Activated CD4-positive, CD25-positive, alpha-beta regulatory T cell (primary cell): ENCODE measurements at places on chromosomes 5 and 9.

DNA sequence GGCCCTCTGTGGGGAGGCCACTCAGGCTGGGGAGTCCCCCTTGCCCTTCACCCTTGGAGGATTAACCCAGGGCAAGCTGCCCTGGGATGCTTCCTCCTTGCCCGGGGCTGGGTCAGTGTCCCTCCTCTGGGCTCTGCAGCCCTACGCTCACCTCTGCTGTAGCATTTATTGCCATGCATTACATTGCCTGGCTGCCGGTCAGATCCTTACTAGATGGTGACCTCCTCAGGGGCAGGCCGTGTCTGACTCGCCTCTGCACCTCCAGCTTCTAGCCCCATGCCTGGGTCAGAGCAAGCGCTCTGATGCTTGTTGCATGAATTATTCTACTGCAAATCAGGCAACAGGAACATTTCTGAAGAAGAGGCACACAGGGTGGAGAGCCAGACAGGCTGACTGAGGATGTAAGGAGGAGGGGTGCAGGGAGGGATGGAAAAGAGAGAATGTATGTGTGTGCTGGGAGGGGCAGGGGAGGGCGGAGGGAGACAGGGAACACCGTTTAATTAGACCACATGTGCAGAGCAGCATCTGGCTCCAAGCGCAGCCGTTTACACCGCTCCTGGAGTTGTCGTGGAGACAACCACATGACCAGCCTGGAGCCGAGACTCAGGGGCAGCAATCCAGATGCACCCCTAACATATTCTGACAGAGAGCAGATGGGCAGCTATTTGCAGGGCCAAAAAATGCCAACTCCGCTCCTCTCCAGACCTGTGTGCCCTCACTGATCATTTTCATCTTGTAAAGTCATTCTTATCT is 117.0 kb downstream of the CRB2 start:
- no peak for DNase-seq

DNA sequence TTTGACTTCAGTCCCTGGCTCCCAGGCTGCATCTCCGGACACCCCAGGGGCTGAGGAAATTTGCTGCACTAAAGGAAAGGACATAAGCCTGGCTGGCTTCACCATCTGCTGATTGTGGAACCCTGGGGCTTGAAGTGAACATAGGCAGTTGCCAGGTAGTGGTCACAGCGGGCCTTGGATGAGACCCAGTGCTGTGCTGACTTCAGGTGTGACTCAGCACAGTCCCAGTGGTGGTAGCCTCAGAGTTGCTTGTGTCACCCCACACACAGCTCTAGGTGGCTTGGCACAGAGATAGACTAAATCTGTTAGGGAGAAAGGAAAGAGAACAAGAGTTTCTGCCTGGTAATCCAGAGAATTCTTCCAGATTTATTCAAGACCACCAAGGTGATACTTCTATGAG is 36.1 kb upstream of the RUSC2 start:
- DNase-seq: no peak

- no peak for DNase-seq
These were observed 69.4 kb downstream of the KLHL3 start for GRCh38 chr5:137666461-137666850.

- DNase-seq: no peak
These were observed 134.7 kb upstream of the PTPN3 start for GRCh38 chr9:109632817-109633216.

DNA sequence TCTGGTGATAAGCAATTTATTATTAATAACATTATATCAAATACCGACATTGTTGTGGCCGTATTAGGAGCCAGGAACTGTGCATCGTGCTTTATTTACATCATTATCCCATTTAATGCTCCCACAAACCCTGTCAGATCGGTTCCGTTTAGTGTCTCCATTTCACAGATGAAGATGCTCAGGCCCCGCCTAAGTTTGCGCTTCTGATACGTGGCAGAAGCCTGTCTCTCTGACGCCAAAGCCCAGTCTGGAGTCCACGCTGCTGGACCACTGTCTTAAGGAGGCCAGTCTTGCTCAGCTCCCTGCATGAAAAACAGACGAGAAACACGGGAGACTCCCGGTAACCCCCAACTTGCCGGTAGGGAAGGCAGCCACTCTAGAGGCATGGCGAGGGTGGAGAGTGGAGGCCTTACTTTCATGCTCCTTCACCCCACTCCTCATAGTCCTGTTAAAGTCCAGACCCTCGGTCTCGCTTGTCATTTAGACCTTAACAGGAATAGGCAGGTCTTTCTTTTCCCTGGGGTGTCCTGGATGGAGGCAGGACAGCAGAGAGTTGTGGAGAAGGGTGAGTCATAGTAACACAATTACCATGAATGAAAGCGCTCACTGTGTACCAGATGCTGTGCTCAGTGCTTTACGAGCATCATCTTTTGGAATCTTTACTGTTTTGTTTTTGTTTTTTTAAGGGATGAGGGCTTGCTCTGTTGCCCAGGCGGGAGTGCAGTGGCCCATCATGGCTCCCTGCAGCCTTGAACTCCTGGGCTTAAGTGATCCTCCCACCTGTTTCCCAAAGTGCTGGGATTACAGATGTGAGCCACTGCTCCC is 872 bp downstream of the TXNDC15 start:
- no peak for DNase-seq

GRCh38 chr9:87611776-87612175 is 114.1 kb downstream of the DAPK1 start:
- DNase-seq: no peak

- DNase-seq: no peak
These were observed 9.6 kb upstream of the FSD1L start for GRCh38 chr9:105438141-105438806.

DNA sequence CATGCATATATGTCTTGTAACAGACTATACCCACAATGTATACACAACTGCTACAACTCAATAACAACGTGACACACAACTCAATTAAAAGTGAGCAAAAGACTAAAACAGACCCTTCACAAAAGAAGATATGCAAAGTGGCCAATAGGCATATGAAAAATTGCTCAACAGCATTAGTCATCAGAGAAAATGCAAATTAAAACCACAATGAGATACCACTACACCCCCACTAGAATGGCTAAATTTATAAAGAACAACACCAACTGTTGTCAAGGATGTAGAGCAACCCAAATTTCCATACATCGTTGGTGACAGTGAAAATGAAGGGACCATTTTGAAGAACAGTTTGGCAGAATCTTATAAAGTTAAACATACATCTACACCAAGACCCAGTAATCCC is 38.9 kb downstream of the GABRB2 start:
- no peak for DNase-seq

DNA sequence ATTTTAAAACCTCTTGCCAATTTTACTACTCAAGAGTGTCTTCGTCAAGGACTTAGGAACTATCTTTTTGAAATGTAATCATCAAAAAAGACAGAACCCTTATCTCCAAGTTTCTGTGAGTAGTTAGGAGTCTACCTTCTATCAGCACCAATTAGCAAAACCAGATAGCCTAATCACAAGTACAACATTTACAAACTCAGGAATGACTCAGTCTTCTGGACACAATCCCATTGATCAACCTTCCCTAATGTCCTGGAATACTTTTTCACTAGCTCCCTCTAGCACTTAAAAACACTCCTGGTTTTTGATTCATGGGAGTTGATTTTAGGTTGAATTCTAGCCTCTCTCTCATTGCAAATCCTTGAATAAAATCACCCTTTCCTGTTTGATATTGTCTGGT is 680.7 kb downstream of the PRR16 start:
- no peak for DNase-seq

DNA sequence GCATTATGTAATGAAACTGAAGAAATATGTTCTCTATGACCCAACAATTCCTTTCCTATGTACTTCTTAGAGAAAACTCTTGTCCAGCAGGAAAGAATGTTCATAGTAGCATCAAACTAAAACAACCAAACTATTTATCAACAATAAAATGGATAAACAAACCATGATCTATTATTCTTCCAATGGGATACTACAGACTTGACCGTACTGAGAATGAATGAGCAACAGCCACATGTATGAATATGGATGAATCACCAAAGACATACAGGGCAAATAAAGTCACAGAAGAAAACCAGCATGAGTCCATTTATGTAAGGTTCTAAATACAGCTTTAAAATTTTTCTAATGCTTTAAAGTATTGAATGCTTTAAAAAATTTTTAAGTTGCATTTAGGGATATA is 73.6 kb upstream of the SUSD1 start:
- no peak for DNase-seq

DNA sequence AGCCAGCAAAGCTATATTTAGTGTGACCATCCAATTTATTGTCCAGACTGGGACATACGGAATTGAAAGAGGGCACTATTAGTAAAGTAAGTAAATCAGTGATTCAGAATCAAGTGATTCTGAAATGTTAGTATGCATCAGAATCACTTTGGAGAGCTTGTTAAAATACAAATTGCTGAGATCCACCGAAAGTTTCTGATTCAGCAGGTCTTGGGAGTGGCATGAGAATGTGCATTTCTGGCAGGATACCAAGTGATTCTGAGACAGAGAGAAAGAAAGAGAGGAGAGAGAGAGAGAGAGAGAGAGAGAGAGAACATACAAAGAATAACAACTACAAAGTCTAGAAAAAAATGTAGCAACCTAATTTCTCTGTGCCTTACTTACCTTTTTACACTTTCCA is 65.4 kb upstream of the ASTN2 start:
- no peak for DNase-seq

GRCh38 chr9:94872891-94873511 is 146.5 kb downstream of the AOPEP start:
- no peak for DNase-seq

GRCh38 chr5:151155775-151156506 is 1.6 kb downstream of the ANXA6 start:
- no peak for DNase-seq

- no peak for DNase-seq
These were observed 20.2 kb upstream of the GNPDA1 start for GRCh38 chr5:142032747-142033631.
